NCI-H524 treated with DMSO at 0.1 percent for 48 hours (cell line): ENCODE measurements at places on chromosomes 1 and 21.

DNA sequence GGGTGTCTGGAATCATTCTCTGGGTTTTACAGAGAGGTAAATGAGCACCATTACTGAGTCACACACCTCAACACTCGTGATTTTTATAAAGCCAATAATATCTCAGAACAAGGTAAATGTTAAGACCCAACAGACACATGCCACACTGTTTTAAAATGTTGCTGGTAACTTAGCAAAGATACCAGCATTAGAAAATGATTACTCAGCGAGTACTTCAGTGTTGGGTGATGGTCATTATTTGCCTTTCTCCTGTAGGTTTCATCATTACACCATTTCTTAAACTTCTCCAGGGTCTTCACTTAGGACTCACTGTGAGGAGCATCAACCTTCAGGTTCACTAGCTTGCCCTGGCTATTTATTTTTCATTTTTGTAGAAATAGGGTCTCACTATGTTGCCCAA, 6.9 kb upstream of the C4BPB start:
- DNase-seq: no peak

GRCh38 chr1:206114692-206115640, 2.2 kb downstream of the AVPR1B start:
- no peak for DNase-seq

GRCh38 chr21:43778469-43779335, 2.6 kb upstream of the CSTB start:
- DNase-seq: no peak

GRCh38 chr1:28002600-28002999, 42.8 kb downstream of the XKR8 start:
- no peak for DNase-seq

- no peak for DNase-seq
Measured at GRCh38 chr1:79777481-79778219, 771.1 kb upstream of the ADGRL4 start.
